ENCODE measurements at places on chromosomes 2 and 18.

DNA sequence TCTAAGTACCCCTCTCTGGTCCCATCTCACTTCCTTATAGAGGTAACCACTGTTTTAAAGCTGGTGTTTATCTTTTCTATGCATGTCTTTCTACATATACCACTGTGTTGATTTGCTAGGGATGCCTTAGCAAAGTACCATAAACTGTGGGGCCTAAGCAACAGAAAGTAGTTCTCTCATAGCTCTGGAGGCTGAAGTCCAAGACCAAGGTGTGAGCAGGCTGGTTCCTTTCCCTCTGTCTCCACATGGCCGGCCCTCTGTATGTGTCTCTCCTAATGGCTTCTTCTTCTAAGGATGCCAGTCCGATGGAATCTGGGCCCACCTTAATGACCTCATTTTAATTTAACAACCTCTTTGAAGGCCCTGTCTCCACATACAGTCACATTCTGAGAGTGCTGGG lies 40.8 kb upstream of the ROCK2 start:
- no peak for DNase-seq

DNA sequence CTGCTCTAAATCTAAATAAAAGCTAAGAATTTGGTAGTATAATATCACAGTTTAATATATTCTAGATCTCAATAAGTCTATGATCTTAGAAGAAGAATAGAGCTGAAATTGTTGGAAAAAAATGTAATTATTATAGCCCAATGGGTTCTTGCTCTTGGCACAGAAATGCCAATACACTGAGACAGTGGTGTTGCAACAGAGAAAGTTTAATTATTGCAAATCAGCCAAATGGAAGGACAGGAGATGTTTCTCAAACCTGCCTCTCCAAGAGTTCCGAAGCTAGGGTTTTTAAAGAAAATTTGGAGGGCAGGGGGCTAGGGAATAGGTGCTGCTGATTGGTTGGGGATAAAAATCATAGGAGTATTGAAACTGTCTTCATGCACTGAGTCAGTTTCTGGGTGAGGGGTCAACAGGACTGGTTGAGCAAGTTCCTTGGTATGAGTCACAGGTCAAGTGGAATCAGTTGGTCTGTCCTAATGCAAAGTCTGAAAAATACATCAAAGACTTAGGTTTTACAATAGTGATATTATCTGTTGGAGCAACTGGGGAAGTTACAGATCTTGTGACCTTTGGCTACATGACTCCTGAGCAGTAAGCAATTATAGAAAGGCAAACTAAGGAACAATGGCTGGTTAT lies 228.6 kb downstream of the CD226 start:
- no peak for DNase-seq

GRCh38 chr2:234865586-234865985 lies 86.2 kb upstream of the SH3BP4 start:
- no peak for DNase-seq

- peak; percentile 62 for DNase-seq
Measured at GRCh38 chr2:222903234-222904220, 42.7 kb downstream of the ACSL3 start.

GRCh38 chr2:121018136-121019061 lies 266.6 kb downstream of the TFCP2L1 start:
- peak; percentile 14 for DNase-seq

DNA sequence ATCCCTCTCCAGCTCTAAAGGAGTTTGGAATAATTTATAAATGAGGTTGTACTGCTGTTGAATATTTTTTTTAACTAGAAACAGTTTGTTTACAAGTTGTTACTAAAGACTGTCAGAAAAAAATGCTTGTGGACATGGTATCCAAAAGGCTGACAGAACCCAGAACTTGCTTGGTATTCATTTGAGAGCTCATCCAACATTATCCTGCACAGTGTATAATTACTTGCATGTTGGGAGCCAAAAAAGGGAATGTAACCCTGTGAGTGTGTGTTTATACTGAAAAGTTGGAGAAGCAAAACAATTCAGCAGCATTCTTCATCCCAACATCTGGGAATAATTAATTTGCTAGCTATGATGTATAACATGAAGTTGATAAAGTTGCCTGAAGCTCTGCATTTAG lies 42.1 kb upstream of the EHBP1 start:
- DNase-seq: peak; percentile 96

- DNase-seq: no peak
Measured at GRCh38 chr2:218291318-218292047, 820 bp downstream of the TMBIM1 start.

- no peak for DNase-seq
Measured at GRCh38 chr2:31511376-31511775, 69.4 kb downstream of the SRD5A2 start.

DNA sequence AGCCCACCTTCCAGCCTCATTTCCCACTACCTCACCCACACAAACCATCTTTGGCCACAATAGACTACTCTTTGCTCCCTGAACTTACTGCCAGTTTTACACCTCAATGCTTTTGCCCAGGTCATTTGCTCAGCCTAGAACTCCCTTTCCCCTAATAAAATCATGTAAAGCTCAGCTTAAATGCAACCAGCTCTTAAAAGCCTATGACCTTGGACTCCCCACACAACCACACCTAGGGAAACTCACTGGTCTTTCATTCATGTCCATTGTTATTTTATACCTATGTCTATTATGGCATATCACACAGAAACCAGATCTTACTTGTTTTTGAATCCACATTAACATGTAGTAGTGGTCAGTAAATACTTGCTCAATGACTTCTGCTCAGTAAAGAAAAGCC lies 14.5 kb upstream of the XDH start:
- no peak for DNase-seq

DNA sequence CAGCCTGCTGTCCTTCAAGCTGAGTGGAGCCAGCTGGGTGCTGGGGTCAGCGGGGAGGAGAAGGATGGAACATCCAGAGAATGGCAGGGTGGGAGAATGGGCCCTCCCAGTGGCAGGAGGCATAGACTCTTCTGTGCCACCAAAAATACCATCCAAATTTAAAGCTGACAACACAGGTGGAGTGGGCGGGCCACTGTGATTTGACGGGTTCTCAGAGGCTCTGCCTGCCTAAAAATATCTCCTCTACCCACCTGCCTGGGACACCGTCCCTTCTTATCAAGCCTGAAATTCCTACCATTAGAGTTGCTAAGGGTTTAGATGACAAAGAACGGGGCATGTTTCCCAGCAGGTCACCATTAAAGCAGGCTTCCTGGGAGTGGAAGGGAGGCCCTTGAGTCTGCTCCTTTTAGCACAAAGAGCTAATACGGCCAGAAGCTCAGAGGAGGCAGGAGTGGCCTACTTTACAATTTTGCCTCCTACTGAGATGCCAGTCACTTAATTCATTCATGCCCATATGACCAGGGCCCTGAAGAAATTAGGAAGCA lies 19.8 kb upstream of the MARCHF4 start:
- DNase-seq: no peak

DNA sequence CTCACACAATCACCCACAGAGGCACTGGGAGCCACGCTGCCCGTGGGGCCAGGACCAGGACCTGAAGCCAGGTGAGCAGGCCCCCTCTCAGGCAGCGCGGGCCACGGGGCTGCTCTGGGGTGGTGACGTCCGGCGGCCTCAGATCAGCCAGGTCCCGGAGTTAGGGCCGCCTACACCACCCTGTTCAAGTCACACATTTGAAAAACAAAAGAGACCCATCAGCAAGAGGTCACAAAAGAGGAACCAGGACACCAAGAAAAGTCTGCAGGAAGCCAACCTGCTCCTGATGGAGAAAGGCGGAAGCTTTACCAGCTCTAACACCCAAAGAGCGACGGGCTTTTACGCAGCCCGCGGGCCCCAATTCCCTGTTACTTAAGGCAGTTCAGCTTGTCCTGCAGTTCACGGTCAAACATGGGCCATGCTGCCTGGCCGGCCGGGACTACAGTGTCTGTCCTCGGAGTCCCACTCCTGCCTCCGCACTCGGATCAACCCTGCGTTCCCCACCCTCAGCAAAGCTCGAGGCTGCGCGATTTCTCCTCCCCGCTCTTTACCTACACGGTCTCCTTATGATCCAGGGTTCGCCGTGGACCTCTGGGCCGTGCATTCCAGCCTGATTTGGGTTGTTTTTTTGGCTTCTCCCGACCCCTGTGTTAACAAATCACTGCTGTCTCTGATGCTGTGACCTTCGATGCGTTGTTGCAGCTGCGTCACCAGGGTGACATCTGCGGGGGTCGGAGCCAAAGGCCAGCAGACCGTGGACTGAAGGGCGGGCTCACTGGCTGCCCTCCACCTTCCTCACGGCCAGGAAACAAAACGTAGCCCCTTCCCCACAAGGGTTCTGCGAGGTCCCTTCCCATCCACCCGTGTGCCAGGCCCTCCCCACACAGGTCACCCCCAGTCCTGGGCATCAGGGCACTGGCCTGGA lies 31.0 kb downstream of the SNORC start:
- DNase-seq: no peak
